ENCODE measurements at places on chromosomes 3 and 15.

DNA sequence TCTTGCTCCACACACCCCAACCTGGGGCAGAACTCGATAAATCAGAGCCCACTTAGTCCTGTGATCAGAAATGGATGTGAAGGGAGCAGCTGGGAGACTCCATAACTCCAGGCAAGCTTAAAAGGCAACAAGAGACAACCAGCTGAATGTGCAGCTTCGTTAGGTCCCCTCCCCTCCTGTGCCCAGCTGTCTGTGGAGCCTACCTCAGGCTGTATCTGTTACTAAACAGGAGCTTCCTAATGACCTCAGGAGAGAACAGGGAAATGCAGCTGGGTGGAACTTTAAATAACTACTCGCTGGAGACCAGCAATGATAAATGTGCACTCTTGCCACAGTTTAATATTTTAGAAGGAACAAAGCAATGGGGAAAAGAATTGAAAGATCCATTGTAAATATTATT lies 25.9 kb downstream of the SLC9A9 start:
- DNase-seq: no peak

GRCh38 chr3:132641837-132642538 lies 17.6 kb downstream of the ACAD11 start:
- no peak for DNase-seq

GRCh38 chr3:37989821-37990480 lies 635 bp upstream of the VILL start:
- DNase-seq: no peak

DNA sequence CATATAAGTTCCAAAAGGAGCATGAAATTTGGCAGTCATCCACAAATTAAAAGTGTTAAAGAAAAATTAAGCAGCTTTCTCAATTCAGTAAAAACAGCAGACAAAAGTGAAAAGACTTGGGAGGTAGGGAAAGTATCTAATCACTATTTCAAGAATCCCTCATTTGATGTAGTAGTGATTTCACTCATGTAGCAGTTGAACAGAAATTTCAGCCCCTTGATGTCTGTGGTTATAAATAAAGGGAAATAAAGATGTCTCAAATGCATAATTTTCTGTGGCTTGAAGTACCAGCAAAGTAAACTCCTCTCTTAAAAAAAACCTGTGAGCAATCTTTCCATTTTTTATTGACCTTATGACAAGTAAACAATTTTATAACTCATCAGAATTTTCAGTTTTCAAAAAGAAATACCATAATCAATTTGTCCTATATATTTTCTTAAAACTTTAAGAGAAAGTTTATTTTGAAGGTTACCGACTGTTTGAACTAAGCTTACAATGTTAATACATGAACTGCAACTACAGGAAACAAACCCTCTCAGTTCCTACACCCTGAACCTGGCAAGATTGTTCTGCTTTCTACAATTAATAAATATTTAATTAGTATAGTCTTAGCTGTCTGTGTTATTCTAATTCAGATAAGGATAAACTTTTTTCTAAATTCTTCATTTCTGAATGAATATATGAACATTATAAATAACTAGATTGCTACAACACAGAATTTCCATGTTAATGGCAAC lies 94.2 kb downstream of the CBLB start:
- no peak for DNase-seq

DNA sequence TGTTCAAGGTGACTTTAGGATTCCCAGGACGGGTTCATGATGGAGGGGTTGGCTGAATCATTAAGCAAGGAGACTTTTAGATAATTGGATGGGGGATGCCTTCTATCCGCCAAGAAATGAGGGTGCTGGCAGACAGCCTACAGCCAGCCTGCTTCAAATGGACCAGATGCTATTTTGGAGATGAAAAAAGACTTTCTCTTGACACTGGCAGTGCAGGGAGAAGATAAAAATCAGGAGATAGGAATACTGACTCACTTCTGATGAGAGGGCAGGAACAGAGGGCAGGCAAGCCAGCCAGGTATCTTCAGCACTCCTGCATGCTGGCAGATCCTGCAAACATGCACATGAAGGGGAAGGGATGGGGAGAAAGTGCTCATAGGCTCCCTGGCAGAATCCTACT lies 7.7 kb upstream of the SYN2 start:
- no peak for DNase-seq

- no peak for DNase-seq
Observed at GRCh38 chr15:90860450-90860849, 7.9 kb upstream of the FURIN start.

All from stimulated activated CD8-positive, alpha-beta memory T cell treated with anti-CD3 and anti-CD28 coated beads, Interleukin-4, amount 100 ng/mL, for 4 hours (primary cell).